Naive thymus-derived CD8-positive, alpha-beta T cell (primary cell): ENCODE measurements at places on chromosomes 4 and X. TPM values are rescaled to one million over a fixed set of nuclear protein-coding genes. Genes with fewer than 3 reads are reported as not detected.

The SERPINA7 gene
- polyA plus RNA-seq, result not detected

DNA sequence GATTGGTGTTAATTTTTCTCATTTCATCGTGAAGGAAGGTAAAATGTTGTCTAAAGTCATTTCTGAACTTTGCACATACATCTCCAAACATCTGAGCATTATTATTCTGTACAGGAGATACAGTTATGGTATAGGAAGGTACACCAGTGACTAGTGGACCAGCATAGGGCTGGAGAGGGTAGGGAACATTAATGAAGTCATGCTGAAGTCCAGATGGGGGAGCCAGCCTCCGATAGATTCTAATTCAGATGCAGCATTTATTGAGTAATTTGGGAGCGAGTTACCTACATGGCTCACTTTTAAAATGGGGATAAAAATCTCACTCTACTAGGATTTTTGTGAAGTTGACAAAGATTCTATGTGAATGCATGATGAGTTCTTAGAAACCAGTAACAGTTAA, 34.9 kb downstream of the AMELX start:
- no peaks in the 10 kb centered on the region for H3K4me1 ChIP-seq
- no peak overlapping the region for H3K4me3 ChIP-seq
- H3K27me3 ChIP-seq, result no peaks in the 10 kb centered on the region
- DNase-seq, result no peak

DNA sequence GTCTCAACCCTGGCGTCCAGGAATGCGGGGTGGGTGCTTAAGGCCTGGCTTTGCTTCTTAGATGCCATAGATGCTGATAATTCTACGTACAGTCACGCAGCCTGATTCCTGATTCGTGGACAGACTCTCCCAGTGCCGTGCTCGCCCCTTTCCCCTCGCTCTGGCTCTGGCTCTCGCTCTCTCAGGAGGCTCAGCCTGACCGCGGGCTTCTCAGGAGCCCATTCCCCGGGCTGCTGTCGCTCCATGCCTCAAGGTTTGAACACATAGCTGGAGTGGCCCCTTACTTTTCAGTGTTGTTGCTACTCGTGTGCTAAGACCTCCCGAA, 59.2 kb upstream of the ZC4H2 start:
- H3K4me1 ChIP-seq, result peaks cover 16% of the 10 kb centered on the region
- peak overlapping the region; percentile 92 for H3K4me3 ChIP-seq
- H3K27me3 ChIP-seq, result no peaks in the 10 kb centered on the region
- peak overlapping the region; percentile 93 for H3K27ac ChIP-seq

GRCh38 chr4:138110815-138111214, 131.3 kb downstream of the SLC7A11 start:
- H3K36me3 ChIP-seq, result no peaks in the 10 kb centered on the region
- DNase-seq, result no peak
- H3K27ac ChIP-seq, result no peak overlapping the region
- no peaks in the 10 kb centered on the region for H3K27me3 ChIP-seq

The GATB gene
- 8.9 TPM for polyA plus RNA-seq

The LDOC1 gene
- 28.3 TPM for polyA plus RNA-seq

The UGT2A1 gene
- not detected for polyA plus RNA-seq

The SLC26A1 gene
- polyA plus RNA-seq, result 1.3 TPM

The AKAP14 gene
- not detected for polyA plus RNA-seq

The INTU gene
- polyA plus RNA-seq, result 0.14 TPM

The BRS3 gene
- not detected for polyA plus RNA-seq

The GPR78 gene
- polyA plus RNA-seq, result not detected

DNA sequence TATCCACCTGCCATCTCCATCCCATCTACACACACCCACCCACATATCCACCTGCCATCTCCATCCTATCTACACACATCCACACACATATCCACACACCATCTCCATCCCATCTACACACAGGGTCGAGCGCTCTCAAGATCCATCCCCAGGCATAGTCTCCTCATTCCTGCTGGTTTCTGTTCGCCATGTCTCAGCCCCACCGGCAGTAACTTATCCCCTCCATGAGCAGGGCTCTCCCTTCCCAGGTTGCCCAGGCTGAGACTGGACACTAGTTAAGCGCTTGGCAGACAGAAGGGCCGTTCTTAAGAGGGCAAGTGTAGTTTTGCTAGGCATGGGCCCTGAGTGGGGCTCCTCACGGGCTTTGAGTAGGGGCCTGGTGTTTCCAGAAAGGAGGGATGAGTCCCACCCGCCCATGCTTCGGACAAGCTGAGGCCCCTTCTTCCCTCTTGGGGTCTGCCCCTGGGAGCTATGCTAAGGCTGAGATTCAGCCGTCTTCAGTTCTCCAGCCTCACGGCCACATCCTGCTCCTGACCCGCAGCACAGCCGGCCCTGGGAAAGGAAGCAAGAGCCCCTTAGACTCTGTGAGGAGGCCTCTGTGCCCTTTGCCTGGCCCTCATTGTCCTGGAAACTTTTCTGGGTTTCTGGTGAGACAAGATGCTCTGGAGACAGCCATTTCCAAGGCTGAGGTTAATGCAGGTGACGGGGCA, 20.4 kb downstream of the TMEM271 start:
- H3K36me3 ChIP-seq, result no peaks in the 10 kb centered on the region
- H3K27me3 ChIP-seq, result peaks cover 9% of the 10 kb centered on the region
- H3K4me3 ChIP-seq, result no peak overlapping the region

The TMEM154 gene
- 24.7 TPM for polyA plus RNA-seq

The RTL3 gene
- not detected for polyA plus RNA-seq

GRCh38 chrX:154546354-154547244, at the start of gene G6PD:
G6PD (minus strand) TSS chrX:154546846; CDS start chrX:154546155, 691 bp downstream.
- H3K4me1 ChIP-seq, result peaks cover 62% of the 10 kb centered on the region
- peak; percentile 68 for DNase-seq
- no peaks in the 10 kb centered on the region for H3K36me3 ChIP-seq
- peak within 1 kb of the TSS; percentile 90 for H3K27ac ChIP-seq

DNA sequence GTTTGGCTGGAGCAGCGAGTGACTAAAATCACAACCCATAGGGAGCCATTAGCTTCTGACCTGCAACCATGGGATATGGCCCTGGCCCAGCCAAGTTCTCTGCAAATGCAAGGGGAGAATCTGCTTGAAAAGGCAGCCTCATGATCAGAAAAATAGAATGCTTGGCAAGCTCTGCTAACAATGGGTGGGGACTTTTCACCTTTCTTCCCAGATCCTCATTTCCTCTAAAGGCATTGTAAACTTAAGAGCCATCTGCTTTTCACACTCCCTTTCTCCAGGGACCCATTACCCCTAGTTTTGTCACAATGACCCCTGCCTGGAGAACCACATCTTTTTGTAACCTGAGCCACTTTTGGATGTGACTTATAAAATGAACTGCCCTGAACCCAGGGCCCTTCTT, 104.3 kb downstream of the PARM1 start:
- peaks cover 5% of the 10 kb centered on the region for H3K27me3 ChIP-seq
- H3K4me1 ChIP-seq, result no peaks in the 10 kb centered on the region
- H3K4me3 ChIP-seq, result no peak overlapping the region
- DNase-seq, result no peak
- H3K36me3 ChIP-seq, result no peaks in the 10 kb centered on the region
- H3K27ac ChIP-seq, result no peak overlapping the region

- no peak within 1 kb of the TSS for H3K27ac ChIP-seq
- peak; percentile 5 for DNase-seq
- peaks cover 20% of the 10 kb centered on the region for H3K27me3 ChIP-seq
- H3K4me1 ChIP-seq, result peaks cover 6% of the 10 kb centered on the region
- H3K36me3 ChIP-seq, result peaks cover 10% of the 10 kb centered on the region
- H3K4me3 ChIP-seq, result peak within 1 kb of the TSS; percentile 48
Measured at GRCh38 chrX:19514791-19515614, at the start of gene MAP3K15. MAP3K15 (minus strand) TSS chrX:19515508; CDS start chrX:19515261, 247 bp downstream.

DNA sequence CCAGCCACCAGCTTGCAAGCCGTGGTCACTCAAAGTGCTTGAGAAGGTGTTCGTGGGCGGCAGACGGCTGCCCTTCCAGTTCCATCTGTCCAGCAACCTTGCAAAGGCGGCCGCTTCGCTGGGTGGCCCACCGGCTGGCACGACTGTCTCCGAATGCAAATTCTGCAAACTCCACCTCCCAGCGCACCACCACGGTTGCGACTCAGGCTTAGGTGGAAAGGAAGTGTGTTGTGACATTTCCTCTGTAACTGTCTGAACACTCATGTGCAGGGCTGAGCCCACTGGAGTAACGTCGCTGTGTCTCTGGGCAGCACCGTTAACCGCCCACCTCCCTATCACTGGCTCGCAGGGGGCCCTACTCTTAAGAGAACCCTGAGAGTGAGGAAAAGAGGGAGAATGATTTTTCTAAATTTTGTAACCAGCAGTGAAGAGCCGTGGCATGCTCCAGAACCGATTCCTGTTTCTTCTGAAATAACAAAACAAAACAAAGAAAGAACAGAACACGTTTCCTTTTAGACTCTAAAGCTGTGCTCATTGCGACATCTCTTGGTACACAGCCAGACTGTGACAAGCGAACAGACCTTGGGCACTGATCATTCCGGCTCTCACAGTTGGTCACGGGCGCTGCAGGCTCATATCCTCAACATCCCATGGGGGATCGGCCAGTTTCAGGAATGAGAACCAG, at the start of gene P2RY8:
TSS of gene P2RY8 (minus strand) at position 155 of the 685 bp plus-strand sequence. CDS start 70,627 bp downstream, outside the sequence.
- peak within 1 kb of the TSS; percentile 95 for H3K27ac ChIP-seq
- peaks cover 7% of the 10 kb centered on the region for H3K36me3 ChIP-seq

DNA sequence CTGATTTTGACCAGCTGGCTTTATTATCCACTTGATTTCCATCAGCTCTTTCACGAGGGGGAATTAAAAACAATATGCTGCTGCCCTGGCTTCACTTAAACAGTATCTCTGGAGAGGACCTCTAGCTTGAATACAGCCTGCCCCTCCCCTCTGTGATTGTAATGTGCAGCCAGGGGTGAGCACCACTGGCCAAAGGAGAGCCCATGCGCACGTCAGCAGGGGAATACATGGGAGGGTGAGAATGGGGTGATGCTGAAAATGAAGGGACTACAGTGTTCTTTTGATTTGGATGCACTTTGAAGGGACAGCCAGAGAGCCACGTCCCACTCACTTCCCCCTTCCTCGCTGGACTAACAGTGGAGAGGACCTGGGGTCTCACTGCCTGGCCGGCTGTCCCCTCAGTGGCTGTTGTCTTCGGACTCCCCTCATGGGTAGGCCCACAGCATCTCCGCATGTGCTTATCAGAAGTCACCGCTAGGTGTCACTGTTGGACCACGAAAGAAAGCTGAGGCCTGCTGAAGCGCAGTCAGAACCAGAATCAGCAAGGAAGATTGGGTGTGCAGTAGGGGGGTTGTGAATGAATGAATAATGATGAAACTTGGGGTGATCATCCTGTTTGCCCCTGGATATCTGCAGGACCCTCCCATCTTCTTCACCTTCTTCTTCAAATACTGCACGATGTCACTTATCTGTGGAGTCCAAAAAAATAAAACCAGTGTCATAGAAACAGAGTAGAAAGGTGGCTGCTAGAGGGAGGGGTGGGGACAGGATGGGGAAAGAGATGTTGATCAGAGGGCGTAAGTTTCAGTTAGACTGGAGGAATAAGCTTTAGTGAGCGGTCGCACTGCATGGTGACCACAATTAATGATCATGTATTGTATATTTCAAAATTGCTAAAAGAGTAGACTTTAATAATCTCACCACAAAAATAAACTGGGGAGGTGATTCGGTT, 32.8 kb downstream of the CLCN4 start:
- H3K36me3 ChIP-seq, result no peaks in the 10 kb centered on the region
- H3K27ac ChIP-seq, result peak overlapping the region; percentile 5
- peak; percentile 79 for DNase-seq
- no peak overlapping the region for H3K4me3 ChIP-seq

DNA sequence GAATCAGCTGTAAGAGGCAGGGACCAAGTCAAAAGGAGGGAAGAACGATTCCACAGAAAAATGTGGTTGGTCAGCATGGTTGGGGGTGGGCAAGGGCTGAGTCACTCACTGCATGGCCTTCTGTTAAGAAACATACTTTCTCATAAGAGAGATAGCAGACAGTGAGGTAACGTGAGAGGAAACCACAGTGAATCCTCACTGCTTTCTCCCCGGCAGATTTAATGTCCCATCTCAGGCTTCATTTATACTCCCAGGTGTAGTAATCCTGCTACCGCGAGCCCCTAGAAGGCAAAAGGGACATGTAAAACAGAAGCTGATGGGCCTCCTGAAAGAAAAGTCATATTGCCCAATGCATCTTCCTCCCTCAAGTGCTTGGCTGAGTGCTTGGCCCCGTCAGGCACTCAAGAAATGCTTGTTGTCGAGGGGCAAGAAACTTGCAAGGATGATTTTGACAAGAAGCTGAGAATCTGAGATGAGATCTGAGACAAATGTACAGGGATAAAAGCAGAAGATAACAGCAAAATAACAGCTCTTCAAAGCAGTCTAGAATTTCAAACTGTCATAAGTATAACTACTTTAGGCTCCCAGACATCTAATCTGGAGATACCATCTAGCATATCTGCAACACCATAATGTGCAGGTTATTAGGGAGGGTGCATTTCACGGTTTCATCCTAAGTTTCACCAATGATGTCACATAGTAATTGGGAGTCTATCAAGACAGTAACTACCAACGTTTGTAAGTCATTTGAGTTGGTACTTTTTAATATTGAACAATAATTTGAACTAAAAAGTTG, 40.2 kb downstream of the SH3KBP1 start:
- no peak for DNase-seq
- no peaks in the 10 kb centered on the region for H3K36me3 ChIP-seq
- no peaks in the 10 kb centered on the region for H3K27me3 ChIP-seq
- peak overlapping the region; percentile 28 for H3K27ac ChIP-seq
- peak overlapping the region; percentile 57 for H3K4me3 ChIP-seq
- peaks cover 34% of the 10 kb centered on the region for H3K4me1 ChIP-seq

DNA sequence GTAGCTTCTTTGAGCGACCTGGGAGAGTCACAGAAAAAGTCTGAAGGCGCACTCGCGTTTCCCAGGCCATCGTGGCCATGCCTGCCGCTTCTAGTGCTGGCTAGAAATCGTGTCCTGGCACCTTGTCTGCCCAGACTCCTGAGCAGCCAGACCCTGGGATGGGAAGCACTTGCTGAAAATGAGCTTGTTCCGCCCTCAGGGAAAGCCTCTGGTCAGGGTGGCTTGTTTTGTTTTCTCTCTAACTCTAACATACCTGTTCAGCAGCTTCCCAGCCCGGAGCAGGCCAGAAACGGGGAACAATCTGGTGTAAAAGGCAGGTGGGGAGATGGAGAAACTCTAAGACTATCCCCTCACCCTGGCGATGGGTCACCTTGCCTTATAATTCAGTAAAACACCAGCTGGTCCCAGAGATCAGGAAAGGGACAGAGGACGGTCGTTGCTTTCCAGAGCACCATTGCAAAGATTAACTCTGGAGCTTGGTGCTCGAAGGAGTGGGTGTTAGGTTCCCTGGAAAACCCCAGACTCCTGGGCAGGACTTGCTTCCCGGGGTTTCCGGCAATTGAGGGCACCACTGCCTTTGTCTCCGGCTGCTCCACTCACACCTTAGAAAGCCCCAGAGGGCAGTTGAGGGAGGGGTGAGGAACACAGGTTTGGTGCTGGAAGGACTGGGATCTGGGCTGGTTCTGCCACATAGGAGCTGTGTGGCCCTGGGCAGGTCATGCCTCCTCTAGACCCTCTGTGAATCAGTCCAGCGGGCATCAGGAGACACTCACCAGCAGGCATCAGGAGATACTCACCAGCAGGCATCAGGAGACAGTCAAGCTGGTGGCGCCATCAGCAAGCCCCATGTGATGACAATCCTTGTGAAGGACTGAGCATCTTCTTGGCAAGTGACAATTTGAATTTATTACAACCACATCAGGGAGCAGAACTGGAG, 4.5 kb upstream of the SH3TC1 start:
- peaks cover 30% of the 10 kb centered on the region for H3K4me1 ChIP-seq
- no peak overlapping the region for H3K4me3 ChIP-seq
- H3K27me3 ChIP-seq, result no peaks in the 10 kb centered on the region
- no peaks in the 10 kb centered on the region for H3K36me3 ChIP-seq
- no peak overlapping the region for H3K27ac ChIP-seq

The EREG gene
- not detected for polyA plus RNA-seq

The DSPP gene
- polyA plus RNA-seq, result not detected

- H3K4me3 ChIP-seq, result no peak overlapping the region
- peaks cover 2% of the 10 kb centered on the region for H3K27me3 ChIP-seq
- H3K36me3 ChIP-seq, result no peaks in the 10 kb centered on the region
- no peak for DNase-seq
- no peaks in the 10 kb centered on the region for H3K4me1 ChIP-seq
Measured at GRCh38 chr4:149183638-149184037, 632.0 kb downstream of the IQCM start.
